Frontal cortex (tissue), 4 donors: ENCODE measurements at places on chromosomes 1 and 21.

GRCh38 chr1:217482356-217483102 is 148.4 kb downstream of the GPATCH2 start:
- no peak for DNase-seq

DNA sequence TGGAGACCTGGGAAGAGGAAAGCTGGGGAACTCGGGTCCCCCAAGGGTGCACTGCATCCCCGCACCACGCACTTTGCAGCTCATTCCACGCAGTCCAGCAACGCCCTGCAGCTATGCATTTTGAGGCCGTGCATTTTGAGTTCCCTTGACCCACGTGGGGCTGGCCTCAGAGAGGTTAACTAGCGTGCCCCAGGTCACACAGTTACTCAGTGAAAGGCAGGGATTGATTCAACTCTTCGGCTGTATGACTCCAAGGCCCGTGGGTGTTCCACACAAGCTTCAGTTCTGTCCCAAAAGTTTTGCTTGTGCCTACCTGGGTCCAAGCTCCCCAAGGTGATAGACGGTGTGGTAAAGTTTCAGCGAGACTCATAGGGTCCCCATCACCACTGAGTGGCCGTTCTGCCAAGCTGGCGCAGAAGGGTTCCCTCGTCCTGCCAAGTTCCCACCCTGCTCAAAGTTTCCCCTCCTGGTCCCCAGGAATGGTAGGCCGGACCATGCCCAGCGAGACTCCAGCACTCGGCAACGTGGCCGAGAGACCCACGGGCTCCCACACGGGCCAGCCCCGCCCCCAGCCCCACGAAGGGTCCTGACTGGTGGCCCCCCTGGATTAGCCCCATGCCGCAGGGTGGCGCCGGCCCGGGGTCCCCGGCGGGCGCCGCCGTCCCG is 611 bp downstream of the HSPG2 start:
- no peak for DNase-seq

DNA sequence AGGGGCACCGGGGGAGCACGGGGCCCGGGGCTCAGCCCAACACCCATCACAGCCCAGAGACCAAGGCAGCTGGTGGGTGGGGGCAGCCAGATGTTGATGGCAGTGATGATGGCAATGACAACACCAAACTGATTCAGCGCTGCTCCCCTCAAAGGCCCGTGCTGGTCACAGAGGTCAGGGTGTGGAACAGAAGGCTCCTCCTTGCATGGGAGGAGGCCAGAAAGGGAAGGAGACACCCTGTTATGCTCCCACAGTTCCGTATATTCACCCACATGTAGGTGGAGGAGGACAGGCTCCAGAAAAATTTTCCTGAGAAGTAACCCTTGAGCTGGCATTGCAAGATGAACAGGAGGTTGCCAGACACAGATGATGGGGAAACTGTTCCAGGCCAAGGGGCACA is 414 bp downstream of the GUCA2B start:
- no peak for DNase-seq

DNA sequence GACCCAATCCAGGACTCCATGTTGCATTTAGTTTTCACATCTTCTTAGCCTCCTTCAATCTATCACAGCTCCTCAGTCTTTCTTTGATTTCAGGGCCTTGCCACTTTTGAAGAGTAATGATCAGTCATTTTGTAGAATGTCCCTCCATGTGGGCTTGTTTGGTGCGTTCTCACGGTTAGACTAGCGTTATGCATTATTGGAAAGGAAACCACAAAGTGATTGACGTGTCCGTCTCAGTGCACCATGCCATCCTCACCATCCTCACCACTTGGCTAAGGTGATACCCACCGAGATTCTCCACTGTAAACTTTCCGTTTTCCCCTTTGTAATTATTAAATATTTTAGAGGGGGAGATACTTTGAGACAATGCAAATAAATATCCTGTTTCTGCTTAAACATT is 59.6 kb upstream of the OLIG2 start:
- DNase-seq: no peak

DNA sequence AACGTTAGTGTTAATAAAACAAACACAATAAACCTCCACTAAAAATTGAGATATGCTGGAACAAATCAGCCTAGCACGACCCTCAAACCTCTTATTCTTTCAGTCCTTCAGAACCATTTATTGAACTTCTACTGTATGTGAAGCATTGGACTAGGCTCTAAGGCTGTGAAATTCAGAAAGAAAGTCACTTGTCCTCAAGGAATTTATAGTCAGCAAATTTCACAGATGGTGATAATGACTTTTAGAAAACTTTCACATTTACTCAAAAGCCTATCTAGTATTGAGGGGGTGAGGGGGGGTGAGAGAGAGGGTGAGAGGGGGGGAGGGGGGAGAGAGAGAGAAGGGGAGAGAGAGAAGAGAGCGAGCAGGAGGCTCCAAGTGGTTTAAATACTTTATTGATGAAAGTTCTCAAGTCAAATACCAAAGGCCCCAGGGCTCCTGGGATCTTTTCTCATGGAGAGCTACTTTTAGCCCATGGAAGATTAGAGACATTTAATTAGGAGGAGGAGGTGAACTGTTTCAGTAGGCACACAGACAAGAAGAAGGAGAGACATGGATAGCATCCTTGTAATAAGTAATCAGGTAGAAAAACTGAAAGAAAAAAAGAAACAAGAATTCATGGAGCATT is 66.3 kb upstream of the SSX2IP start:
- DNase-seq: no peak

GRCh38 chr1:31769720-31770390 is 5.7 kb upstream of the ADGRB2 start:
- no peak for DNase-seq

GRCh38 chr1:184020855-184021254 is 16.7 kb downstream of the COLGALT2 start:
- DNase-seq: no peak
